Heart right ventricle (tissue), 16 donors: ENCODE measurements at places on chromosomes 12 and 14. TPM values are rescaled to one million over a fixed set of nuclear protein-coding genes. Genes with fewer than 3 reads are reported as not detected.

- H3K4me1 ChIP-seq, result peaks cover 3% of the 10 kb centered on the region
- H3K4me3 ChIP-seq, result no peak overlapping the region
- DNase-seq, result no peak
- no peaks in the 10 kb centered on the region for H3K27me3 ChIP-seq
Observed at GRCh38 chr14:103343164-103343879, 9.3 kb downstream of the EIF5 start.

DNA sequence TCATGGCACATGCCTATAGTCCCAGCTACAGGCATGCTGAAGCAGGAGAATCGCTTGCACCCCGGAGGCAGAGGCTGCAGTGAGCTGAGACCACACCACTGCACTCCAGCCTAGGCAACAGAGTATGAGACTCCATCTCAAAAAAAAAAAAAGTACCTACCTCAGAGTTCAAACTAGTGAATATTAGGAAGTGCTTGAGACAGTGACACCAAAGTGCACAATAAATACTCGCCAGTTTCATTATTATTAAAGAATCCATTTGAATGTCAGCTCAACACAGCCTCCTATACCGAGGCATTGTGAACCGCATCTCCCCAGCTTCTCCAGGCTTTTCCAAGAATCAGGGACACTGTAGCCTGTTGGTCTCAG lies 5.0 kb downstream of the GAPDH start:
- H3K4me1 ChIP-seq, result peaks cover 51% of the 10 kb centered on the region
- no peaks in the 10 kb centered on the region for H3K36me3 ChIP-seq
- no peak for DNase-seq
- H3K4me3 ChIP-seq, result no peak overlapping the region
- H3K27me3 ChIP-seq, result no peaks in the 10 kb centered on the region

GRCh38 chr14:97057238-97058073 lies 260.3 kb downstream of the VRK1 start:
- H3K4me1 ChIP-seq, result no peaks in the 10 kb centered on the region
- H3K4me3 ChIP-seq, result no peak overlapping the region
- no peak for DNase-seq

DNA sequence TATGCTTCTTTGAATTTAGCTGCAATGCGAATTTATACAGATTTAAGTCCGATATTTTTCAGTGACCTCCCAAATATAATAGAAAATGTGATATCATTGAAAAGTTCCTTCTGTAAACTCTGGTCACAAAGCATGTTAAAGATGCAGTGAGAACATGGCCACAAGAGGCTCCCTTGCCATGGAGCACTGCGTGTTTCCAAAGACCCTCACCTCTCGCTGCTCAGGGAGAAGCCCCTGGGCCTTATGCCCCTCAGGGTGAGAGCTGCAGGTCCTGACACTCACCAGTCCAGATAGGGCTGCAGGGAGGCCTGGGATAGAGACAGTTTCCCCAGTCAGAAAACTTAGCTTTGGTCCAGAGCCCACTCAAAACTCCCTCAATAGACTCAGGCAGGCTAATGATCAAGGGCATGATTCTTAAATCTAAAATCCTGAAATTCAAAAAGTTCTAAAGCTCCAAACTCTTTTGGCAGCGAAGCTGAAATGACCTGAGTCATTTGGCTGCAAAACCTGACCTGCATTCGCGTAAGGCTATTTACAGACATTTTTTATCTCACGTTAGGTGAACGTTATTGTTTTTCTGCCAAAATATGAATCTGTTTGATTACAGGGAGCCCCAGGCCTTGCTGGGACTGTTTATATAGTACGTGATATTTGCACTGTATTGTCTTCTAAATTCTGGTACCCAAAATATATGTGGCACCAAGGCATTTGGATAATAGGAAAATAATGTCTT lies 67.8 kb downstream of the CAPZA3 start:
- no peaks in the 10 kb centered on the region for H3K36me3 ChIP-seq
- H3K27me3 ChIP-seq, result no peaks in the 10 kb centered on the region
- H3K4me3 ChIP-seq, result no peak overlapping the region
- H3K4me1 ChIP-seq, result peaks cover 8% of the 10 kb centered on the region
- no peak overlapping the region for H3K27ac ChIP-seq
- DNase-seq, result no peak

GRCh38 chr12:111976291-111976690 lies 36.7 kb downstream of the TMEM116 start:
- no peak for DNase-seq
- no peaks in the 10 kb centered on the region for H3K4me1 ChIP-seq
- H3K27me3 ChIP-seq, result no peaks in the 10 kb centered on the region
- H3K4me3 ChIP-seq, result no peak overlapping the region
- H3K27ac ChIP-seq, result no peak overlapping the region

- no peak for DNase-seq
- no peaks in the 10 kb centered on the region for H3K4me1 ChIP-seq
- no peak overlapping the region for H3K27ac ChIP-seq
- no peak overlapping the region for H3K4me3 ChIP-seq
- no peaks in the 10 kb centered on the region for H3K27me3 ChIP-seq
Observed at GRCh38 chr14:38138473-38139138, 69.1 kb upstream of the SSTR1 start.

GRCh38 chr12:89392391-89392790 lies 40.1 kb upstream of the DUSP6 start:
- no peaks in the 10 kb centered on the region for H3K27me3 ChIP-seq
- DNase-seq, result no peak
- peaks cover 32% of the 10 kb centered on the region for H3K4me1 ChIP-seq
- no peak overlapping the region for H3K27ac ChIP-seq
- no peak overlapping the region for H3K4me3 ChIP-seq

GRCh38 chr12:32230613-32230993 lies 124.0 kb downstream of the BICD1 start:
- H3K27me3 ChIP-seq, result no peaks in the 10 kb centered on the region
- no peak for DNase-seq
- peaks cover 5% of the 10 kb centered on the region for H3K36me3 ChIP-seq
- no peak overlapping the region for H3K27ac ChIP-seq
- peaks cover 11% of the 10 kb centered on the region for H3K4me1 ChIP-seq

DNA sequence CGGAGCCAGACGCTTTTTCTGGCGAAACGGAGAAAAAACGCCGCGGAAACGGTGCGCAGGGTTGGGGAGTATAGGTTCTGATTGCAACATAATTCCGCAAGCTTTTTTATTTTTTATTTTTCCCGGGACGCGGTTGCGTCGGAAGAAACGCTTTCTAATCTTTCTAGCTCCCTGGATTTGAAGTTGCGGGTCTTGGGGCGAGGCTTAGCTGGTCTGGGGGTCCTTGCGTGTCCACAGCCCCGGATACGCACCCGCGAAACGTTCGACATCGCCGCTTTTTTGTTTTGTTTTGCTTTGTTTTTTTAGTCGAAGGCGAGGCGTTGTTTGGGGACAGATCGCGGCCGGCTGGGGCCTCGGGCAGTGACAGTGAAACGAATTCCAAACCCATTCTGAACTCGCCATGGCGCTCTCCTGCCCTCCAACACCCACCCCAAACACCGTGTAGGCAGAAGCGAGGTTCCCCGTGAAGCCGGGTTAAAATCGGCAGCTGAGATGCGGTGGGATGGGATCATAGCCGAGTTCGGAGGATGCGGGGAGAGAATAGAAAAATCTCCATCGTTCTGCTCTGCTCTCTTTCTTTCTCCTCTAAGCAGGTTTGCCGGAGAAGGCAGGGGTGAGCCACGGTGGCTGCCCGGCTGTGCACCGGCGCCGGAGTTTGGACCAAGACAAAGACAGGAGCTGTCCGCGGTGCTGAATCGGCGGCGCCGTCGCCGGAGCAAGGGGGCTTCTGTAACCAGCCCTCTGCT lies 8.1 kb upstream of the LHX5 start:
- peaks cover 5% of the 10 kb centered on the region for H3K4me1 ChIP-seq
- H3K27me3 ChIP-seq, result peaks cover 96% of the 10 kb centered on the region
- no peaks in the 10 kb centered on the region for H3K36me3 ChIP-seq
- H3K27ac ChIP-seq, result no peak overlapping the region
- peak; percentile 55 for DNase-seq

BCL11B gene
- 0.33 TPM for total RNA-seq
